Testis (tissue), 5 donors: ENCODE measurements at places on chromosomes 7 and 10.

DNA sequence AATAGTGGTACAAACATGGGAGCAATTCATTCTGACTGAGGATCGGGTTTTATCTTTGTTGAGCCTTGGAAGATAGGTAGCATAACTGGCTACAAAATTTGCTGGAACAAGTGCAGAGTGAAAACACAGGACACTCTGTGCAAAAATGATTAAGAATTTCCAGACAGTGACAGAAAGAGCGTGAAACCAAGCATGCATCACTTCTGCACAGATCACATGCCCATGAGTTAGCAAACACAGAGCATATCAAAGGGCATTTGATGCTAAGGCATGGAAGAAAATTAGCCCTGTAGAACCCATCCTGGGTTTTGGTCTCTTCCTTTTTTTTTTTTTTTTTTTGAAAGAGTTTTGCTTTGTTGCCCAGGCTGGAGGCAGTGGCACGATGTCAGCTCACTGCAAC, 28.3 kb downstream of the TECTB start:
- DNase-seq = no peak

DNA sequence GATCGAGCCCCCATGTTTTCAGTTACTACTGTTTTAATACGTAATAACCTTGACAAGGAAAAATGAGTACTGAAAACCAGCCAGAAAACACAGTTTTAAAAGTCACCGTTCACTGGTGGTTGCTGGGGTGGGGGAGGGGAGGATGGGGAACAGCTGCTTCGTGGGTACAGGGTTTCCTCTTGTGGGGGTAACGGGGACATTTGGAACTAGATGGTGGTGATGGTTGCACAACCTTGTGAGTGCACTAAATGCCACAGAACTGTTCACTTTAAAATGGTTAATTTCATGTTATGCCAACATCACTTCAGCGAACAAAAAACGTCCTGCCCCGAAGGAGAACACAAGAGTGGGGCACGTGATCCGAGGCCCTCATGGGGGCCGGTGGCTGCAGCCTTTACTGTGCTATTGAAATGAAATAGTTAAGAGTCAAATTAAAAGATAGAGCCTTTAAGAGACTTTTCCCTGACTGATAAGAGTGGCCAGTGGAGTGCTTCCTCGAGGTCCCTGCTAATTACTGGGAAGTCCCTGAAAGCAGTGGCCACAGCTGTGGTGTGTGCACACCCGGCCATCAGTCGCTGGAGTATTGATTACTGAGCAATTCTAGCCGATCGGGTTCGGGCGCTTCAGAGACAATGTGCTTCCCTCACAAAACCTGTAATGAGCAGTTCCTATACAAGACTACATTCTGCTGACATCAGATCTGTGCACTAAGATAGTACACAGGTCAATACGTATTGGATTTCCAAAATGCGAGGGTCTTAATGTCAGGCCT, 80.3 kb downstream of the EBF3 start:
- no peak for DNase-seq

- DNase-seq = no peak
Measured at GRCh38 chr7:103499976-103500375, 54.0 kb upstream of the SLC26A5 start.

GRCh38 chr10:129448086-129448485, 19.0 kb upstream of the MGMT start:
- no peak for DNase-seq

DNA sequence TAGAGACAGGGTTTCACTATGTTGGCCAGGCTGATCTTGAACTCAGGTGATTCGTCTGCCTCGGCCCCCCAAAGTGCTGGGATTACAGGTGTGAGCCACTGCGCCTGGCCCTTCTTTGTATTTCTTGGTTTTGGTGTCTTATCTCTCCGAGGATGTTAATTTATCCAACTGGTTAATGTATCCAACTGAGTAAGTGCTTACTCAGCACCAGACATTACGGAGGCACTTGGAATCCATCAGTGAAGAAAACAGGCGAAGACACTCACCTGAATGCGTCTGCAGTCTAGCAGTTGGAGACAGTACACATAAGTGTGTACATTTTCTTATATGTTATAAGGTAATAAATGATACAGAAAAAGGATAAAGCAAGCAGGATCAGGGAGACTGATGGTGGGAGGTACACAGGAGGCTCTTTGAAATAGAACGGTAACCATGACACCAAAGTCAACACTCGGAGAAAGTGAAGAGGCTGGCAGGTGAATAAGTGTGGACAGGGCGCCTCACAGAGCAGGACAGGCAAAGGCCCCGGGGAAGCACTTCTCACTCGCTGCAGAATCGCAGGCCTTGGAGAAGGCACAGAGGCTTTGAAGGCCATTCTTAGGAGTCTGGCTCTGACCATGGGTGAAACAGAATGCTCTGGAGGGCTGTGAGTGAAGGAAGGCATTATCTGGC, 73.1 kb downstream of the LANCL2 start:
- no peak for DNase-seq

DNA sequence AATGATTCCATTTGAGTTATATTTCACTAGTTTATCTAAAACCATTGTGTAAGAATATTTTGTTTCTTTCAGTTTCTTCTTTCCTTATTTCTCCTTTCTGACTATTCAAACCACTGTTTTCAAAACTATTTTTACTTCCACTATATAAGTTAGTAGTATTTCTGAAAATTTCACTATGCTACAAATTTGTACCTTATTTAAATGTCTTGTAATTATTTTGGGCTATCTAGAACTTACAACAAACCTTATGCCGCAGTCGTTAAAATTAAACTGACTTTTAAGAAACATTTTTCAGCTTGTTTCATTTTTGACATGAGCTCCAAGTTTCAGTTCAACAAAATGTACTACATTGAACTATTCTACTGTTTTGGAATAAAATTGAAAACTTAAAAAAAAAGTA, 1.8 kb downstream of the TFEC start:
- DNase-seq = no peak

GRCh38 chr7:120799147-120799546, 58.8 kb downstream of the TSPAN12 start:
- no peak for DNase-seq

GRCh38 chr10:98339799-98340198, 71.8 kb upstream of the LOXL4 start:
- DNase-seq = no peak

GRCh38 chr7:154167807-154168206, 115.6 kb downstream of the DPP6 start:
- no peak for DNase-seq

- DNase-seq = no peak
Measured at GRCh38 chr7:24057243-24057642, 226.7 kb upstream of the NPY start.

GRCh38 chr10:58585435-58585834, 72.8 kb downstream of the BICC1 start:
- DNase-seq = no peak

DNA sequence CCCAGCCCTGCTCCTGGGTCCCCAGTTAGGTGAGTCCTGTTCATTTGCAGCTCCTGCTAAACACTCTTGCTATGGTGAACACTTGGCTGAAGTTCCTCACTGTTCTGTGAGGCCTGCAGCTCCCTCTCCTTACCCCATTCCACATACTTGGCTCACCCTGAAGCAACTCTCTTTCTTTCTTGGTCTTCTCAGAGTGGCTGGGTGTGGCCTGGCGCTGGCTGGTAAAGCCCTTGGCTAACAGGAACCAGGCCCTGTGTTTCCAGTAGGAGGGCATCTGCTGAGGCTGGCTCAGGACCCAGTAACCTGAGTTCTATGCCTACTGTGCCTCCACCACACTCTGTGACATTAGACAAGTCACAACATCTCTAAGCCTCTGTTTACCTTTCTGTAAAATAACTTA, 53.1 kb upstream of the COL13A1 start:
- DNase-seq = no peak

DNA sequence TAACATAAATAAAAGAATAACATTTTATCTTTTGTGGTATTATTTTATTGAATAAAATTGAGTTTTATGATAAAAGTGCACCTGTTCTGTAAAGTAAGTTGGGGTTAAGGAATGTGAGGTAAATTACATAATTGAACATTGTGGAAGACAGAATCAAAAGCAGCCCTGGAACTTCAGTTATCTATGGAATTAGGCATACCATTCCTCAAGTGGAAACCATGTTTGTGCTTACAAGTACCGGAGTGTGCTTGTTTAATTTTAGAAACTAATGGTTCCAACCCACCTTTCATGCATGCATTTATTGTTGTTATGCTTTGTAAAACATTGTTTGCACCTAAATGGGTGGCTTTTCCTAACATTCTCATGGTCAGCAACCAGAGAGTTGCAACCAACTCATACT, 28.0 kb downstream of the RBM17 start:
- DNase-seq = no peak

- no peak for DNase-seq
Measured at GRCh38 chr10:49047128-49047639, 68.1 kb downstream of the VSTM4 start.

DNA sequence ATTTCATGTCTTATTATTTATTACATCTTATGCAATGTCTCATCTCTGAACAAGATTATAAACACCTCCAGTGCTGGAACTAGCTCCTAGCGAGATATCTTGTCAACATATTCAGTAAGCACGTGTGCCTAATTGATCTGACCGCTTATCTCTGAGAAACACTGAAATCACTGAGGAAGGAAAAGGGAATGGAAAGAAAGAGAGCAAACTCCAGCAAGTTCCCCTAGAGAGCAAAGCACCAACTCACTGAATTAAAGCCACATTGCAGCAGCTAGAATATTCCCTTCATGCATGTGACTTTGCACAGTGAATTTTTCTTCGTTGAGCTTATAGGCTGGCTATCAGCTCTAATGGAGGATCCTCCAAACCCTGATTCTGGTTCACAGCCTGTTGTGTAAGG, 177.1 kb upstream of the FRMD4A start:
- DNase-seq = no peak

DNA sequence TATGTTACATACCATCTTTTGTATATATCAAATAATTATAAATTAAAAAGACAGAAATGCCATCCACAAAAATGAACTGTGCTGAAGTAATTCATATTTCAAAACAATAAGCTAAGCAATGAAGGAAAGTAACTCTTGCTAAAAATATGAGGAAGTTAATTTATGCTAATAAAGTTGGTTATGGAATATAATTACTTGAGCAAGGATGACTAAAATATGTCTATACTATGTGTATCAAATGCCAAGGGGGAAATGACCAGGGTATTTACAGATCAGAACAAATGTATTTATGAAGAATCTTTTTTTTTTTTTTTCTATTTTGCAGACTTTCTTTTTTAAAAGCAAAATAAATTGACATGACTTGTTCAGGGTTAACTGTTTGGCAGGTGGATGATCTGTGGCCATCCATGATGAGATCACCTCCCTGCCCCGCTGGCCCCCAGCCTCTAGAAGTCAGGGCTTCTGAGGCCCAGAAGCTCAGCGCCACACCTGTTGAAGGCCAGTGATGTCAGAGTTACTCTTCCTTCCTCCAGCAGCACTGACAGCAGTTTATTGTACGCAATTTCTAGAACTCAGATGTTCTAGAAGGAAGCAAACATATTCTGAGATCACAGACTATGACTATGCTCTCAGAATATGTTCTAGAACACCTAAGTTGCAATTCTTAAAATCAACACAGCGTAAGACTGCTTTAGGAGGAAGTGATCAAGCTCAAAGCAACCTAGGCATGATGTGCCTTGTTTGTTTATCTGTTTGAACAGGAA, 196.1 kb upstream of the KLF14 start:
- DNase-seq = no peak

DNA sequence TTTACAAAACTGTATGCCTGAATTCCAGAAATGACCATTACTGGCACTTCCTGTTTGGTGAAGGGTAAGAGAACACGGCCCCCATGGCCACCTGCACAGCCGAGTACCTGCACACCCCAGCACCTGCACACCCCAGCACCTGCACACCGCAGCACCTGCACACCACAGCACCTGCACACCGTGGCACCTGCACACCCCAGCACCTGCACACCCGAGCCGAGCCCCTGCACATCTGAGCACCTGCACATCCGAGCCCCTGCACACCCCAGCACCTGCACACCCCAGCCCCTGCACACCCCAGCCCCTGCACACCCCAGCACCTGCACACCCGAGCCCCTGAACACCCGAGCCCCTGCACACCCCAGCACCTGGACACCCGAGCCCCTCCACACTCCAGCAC, 243.5 kb downstream of the DNAJB6 start:
- no peak for DNase-seq

DNA sequence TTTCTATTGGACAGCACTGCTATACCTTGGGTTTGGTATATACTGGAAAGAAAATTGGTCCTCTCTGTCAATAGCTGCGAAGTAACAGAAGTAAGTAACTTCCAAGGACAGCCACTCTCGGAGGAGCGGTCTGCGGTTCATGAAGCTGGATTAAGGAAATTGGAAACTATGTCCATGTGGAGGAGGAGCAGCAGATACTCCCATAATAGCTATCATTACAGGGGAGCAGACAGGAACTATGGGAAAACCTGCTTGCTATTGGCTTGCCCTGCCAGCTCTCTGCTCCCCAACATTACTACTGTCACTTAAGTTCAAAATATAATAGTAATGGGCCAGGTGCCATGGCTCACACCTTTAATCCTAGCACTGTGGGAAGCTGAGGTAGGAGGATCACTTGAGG, 83.9 kb upstream of the TRIL start:
- no peak for DNase-seq

GRCh38 chr10:69234447-69234846, 14.3 kb downstream of the HKDC1 start:
- no peak for DNase-seq

DNA sequence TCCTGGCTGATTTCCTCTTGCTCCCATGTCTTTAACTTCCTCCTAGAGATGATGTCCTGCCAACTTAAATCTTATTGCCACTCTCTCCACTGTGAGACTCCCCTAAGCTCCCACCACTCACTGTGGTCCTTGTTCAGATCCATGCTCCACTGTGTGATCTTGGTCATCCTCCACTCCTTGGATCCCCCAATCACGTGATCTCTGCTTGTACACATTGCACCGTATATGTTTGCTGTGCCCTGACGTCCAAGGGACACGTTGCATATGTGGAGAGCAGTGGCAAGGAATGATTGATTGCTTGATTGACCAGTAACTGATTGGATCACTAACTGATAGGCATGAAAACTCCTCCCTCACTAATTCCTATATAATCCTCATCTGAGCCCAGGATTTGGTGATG, 395.1 kb downstream of the SDK1 start:
- no peak for DNase-seq

DNA sequence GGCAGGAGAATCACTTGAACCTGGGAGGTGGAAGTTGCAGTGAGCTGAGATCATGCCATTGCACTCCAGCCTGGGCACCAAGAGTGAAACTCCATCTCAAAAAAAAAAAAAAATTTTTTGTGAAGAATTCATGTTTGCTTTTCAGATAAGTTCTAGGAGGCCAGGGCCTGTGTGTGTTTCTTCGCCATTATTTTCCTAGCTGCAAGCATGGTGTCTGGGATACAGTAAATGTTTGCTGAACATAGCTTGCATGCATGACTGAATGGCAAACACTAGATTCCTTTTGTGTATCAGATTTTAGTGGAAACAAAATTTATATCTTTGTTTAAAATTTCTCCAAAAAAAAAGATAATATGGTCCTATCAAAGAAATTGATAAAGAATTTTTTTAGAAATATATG, 9.7 kb upstream of the MACC1 start:
- DNase-seq = no peak

GRCh38 chr10:30999070-30999712, 32.5 kb downstream of the ZNF438 start:
- no peak for DNase-seq
